ENCODE measurements at places on chromosomes 13 and 19.
A peak's percentile ranks its signal among the peaks of the same experiment; 100 is the strongest.

DNA sequence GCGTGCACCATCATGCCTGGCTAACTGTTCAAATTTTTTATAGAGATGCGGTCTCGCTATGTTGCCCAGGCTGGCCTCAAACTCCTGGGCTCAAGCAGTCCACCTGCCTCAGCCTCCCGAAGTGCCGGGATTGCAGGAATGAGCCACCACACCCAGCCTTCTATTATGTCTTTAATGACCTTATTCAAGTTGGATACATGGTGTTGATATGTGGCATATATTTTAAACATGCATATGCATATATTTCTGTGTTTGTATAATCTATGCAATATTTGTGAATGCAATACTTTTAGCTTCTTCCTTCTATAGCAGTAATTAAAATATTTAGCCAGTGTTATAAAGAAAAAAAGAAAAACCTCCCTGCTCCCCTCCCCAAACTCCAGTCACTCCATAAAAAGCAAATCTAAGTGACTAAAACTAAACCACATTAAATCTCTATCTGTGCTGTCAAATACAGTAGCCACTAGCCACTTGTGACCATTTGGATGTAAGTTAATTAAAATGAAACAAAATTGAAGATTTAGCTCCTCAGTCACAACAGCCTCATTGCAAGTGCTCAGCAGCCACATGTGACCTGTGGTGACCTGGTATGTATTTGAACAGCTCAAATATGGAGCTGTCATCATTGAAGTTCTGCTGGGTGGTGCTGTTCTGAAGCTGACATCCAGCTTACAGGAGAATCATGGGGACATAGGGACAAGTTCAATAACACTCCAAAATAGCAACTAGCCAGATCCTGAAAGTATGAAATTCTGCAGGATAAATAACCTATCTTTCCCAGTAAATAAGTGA is 27.4 kb downstream of the FCGBP start:
- DNase-seq: no peak

DNA sequence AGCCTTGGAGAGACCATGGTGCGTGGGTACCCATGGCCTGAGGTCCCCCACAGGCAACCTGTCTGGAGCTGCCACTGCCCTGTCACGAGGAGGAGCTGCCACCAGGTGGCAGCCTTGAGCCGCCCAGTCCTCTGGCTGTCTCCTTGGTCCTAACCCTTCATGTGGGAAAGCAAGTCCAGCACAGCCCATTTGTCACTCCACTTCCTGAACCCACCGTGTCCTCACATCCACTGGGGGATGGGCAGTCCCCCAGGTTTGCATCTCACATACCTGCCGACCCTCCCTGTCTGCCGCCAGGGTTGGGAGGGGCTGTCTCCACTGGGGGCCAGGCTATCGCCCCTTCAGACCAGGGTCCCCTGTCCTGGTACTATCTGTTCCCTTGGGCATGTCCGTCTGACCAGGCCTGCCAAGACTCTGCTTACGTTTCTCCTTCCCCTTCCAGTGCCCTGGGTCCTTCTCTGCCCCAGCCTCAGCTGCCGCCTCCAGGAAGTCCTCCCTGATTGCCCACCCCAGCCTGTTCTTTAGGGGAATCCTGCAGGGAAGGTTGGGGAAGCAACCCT is 4.5 kb downstream of the FAM174C start:
- peak; percentile 24 for DNase-seq

DNA sequence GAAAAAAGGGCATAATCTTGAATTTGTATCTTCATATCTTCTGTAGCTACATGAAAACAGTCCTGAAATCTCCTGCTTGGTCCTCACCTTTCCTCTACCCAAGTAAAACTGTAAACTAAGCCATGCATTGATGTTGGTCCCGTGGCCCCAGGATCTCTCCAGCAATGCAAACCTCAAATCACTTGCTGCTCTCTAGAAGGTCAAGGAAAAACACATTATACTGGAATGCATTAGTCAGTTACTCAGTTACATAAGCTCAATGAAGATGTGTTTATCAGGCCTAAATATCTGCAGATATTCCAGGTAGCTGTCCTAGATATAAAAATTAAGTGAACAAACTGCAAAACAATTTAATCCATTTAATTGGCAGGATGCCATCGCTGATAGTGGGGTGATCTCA is 261.8 kb downstream of the ABCC4 start:
- no peak for DNase-seq

DNA sequence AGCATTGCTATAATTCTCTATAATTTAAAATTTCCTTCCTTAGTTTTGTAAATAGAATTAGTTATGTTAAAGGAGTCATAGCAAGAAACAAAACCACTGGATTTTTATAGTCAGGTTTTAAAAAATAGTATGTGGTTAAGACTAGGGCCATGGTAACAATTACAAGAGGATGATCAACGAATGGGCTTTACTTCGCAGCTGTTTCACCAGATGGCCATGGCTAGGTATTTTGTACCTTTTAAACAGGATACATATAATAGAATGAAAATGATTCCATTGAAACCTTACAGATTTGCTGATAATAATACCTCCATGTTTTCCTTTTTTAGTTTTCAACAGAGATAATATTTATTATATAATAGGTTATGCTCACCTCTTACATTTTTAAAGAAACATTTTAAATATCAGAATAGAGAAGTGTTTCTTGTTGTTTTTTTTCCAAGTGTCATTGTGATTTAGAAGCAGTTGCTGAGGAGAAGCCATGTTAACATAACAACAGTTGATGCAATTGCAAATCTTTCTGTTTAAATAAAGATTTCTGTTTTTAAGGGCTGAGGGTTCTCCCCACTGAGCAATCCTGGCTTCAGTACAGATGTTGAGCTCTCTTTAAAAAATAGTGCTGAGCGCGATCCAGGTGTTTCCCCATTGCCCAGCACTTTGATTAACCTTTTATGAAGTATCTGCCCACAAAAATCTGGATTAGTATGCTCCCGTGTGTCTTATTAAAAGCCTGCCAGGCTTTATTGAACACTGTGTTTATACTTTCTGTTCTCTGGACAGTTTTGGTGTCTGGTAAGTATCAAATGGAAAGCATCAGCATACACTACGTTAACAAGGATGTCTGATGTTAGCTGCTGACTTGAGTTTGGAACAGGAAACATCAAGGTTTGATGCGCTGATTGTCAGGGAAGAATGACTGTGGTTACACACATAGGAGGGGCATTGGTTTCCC is 205.3 kb downstream of the HS6ST3 start:
- no peak for DNase-seq

DNA sequence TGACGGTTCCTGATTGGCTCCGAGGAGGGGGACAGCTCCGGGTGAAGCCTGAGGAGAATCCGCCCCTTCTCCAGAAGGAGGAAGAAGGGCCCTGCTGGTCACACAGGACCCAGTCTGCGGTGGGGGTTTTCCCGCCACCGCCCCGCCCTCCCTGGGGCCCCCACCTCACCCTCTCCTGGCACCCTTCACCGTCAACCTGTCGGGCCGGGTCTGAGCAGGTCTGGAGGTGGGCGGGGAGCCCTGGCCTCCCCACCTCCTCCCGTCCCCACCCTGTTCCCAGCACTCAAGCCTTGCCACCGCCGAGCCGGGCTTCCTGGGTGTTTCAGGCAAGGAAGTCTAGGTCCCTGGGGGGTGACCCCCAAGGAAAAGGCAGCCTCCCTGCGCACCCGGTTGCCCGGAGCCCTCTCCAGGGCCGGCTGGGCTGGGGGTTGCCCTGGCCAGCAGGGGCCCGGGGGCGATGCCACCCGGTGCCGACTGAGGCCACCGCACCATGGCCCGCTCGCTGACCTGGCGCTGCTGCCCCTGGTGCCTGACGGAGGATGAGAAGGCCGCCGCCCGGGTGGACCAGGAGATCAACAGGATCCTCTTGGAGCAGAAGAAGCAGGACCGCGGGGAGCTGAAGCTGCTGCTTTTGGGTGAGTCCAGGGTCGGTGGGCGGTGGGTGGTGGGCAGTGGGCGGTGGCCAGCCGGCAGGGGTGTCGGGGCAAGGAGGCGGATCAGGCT is at the start of gene GNA15:
Gene GNA15, plus strand, starts transcription at position 73 of the 723 bp plus-strand sequence. Its CDS starts 418 bp downstream, at position 491.
- DNase-seq: no peak

GRCh38 chr19:53977991-53978731 is 13.3 kb upstream of the CACNG6 start:
- no peak for DNase-seq

GRCh38 chr13:98974053-98974452 is 3.8 kb downstream of the DOCK9 start:
- no peak for DNase-seq

DNA sequence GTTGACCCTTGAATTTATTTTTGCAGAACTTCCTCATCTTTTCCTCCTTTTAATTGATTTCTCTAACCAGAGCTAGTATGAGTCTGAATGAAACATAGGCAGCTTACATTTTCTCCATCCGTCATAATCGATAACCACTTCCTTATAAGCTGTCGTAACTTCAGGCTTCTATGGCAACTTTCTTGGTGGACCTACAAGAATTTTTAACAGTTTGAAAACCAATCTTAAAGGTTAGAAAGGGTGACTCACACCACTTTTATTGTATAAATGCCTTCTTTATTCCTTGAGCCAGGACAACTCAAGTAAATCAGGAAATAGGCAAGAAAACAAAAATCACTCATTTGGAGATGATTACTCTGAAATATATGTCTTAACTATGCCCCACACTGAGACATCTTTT is 105.7 kb upstream of the KL start:
- DNase-seq: no peak

GRCh38 chr13:112103961-112104880 is 37.3 kb downstream of the SOX1 start:
- no peak for DNase-seq

GRCh38 chr13:73171271-73171682 is 112.5 kb downstream of the KLF5 start:
- no peak for DNase-seq

DNA sequence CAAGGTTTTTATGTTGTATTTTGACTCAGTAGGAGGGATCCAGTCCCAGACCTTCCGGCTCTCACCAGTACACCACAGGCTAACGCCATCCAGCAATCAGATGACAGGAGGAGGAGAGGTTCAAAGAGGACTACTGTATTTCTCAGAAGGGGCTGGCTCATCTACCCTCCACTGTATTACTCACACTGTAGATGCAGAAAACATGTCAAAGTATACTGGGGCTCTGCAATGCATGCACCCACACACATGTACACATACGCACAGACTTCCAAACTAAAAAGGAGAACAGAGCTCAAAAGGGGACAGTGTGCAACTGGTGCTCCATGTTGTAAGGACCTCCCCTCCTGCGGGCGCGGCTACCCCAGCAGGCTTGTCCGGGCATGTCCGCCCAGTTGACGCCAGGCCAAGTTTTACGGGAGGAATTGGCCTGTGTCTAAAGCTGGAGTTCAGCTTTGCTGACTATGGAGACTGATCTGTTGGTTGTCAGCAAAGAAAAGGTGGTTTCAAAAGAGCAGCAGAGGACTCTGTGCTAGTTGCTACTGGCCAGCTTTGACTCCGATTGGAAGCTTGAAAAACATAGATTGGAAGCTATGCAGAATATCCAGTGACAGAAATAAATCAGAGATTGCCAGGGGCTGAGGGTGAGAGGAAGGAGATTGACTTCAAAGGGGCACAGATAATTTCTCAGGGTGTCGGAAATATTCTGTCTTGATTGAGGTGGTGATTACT is 314.2 kb downstream of the DLEU7 start:
- peak; percentile 4 for DNase-seq

DNA sequence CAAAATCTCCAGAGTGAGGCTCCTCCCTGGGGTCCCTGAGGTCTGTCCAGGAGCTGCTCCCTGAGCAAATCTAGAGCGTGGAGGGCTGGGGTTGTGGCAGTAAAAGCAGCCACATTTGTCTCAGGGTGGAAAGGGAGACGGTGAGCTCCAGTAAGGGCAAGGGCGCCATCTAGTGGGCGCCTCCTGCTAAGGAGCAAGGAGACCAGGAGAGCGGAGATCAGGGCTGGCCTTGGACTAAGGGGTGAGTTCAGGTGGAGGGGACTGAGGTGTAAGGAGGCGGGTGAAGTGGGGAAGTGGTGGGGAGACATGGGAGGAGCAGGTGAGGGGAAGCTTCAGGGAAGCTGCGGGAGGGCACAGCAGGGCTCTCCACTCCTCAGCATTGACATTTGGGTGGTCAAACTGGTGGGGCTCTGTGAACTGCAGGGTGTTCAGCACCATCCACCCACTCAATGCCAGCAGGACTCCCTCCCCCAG is 5.3 kb upstream of the CEACAM21 start:
- DNase-seq: peak; percentile 27

GRCh38 chr13:97125810-97126738 is 96.1 kb upstream of the MBNL2 start:
- no peak for DNase-seq

- DNase-seq: no peak
Measured at GRCh38 chr13:70253411-70253810, 145.2 kb upstream of the KLHL1 start.

GRCh38 chr13:67036699-67037457 is 193.3 kb downstream of the PCDH9 start:
- no peak for DNase-seq

GRCh38 chr13:30388406-30389283 is 33.6 kb upstream of the UBE2L5 start:
- DNase-seq: no peak

- no peak for DNase-seq
Measured at GRCh38 chr13:52906122-52906903, 57.9 kb upstream of the PCDH8 start.

- DNase-seq: no peak
Measured at GRCh38 chr19:13691569-13692435, 72.5 kb upstream of the MRI1 start.

DNA sequence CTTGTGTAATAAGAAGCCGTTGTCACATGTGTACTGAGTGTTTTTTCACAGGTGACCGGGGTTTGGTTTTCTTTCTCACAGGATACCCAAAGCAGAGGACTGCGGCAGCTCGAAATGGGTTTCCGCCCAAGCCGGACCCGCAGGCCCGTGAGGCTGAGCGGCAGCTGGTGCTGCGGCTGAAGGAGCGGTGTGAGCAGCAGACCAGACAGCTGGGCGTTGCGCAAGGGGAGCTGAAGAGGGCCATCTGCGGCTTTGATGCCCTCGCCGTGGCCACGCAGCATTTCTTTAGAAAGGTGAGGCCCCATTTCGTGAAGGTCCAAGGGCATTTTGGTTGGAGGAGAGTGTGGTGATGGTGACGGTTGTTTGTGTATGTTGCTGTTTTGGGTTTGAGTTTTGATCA is 236.3 kb downstream of the SLC7A1 start:
- no peak for DNase-seq

GRCh38 chr13:112241288-112241687 is 134.9 kb upstream of the SPACA7 start:
- no peak for DNase-seq

- DNase-seq: no peak
Measured at GRCh38 chr13:102236341-102236740, 165.5 kb downstream of the FGF14 start.

DNA sequence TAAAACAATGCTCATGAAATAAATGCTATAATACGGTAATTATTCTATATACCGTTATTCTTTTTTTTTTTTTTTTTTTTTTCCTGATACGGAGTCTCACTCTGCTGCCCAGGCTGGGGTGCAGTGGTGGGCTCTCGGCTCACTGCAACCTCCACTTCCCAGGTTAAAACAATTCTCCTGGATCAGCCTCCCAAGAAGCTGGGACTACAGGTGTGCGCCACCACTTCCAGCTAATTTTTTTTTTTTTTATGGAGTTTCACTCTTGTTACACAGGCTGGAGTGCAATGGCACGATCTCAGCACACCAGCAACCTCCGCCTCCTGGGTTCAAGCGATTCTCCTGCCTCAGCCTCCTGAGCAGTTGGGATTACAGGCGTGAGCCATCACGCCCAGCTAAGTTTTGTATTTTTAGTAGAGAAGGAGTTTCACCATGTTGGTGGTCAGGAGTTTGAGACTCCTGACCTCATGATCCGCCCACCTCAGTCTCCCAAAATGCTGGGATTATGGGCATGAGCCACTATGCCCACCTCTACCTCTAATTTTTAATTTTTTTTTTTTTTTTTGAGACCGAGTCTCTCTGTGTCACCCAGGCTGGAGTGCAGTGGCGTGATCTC is 6.9 kb downstream of the PPP1R15A start:
- DNase-seq: no peak

- DNase-seq: no peak
Measured at GRCh38 chr13:111359237-111359915, 38.9 kb downstream of the TEX29 start.
